ENCODE measurements at places on chromosomes 7 and 10. TPM values are rescaled to one million over a fixed set of nuclear protein-coding genes. Genes with fewer than 3 reads are reported as not detected.

Gene MAGI2
- total RNA-seq: 7.9 TPM

- H3K36me3 ChIP-seq: peaks cover 3% of the 10 kb centered on the region
- peak within 1 kb of the TSS; percentile 18 for H3K4me3 ChIP-seq
- H3K27me3 ChIP-seq: no peaks in the 10 kb centered on the region
- DNase-seq: no peak
- no peaks in the 10 kb centered on the region for H3K4me1 ChIP-seq
- peak within 1 kb of the TSS; percentile 30 for H3K27ac ChIP-seq
Observed at GRCh38 chr10:133276435-133277201, at the start of gene ADAM8. TSS of gene ADAM8 (minus strand) at chr10:133276868. CDS start at chr10:133276817, 51 bp downstream.

- H3K27me3 ChIP-seq: no peaks in the 10 kb centered on the region
- H3K4me3 ChIP-seq: no peak overlapping the region
- no peak for DNase-seq
Observed at GRCh38 chr10:96584035-96584434, 2.8 kb downstream of the TM9SF3 start.

Gene NPSR1
- not detected for total RNA-seq

DNA sequence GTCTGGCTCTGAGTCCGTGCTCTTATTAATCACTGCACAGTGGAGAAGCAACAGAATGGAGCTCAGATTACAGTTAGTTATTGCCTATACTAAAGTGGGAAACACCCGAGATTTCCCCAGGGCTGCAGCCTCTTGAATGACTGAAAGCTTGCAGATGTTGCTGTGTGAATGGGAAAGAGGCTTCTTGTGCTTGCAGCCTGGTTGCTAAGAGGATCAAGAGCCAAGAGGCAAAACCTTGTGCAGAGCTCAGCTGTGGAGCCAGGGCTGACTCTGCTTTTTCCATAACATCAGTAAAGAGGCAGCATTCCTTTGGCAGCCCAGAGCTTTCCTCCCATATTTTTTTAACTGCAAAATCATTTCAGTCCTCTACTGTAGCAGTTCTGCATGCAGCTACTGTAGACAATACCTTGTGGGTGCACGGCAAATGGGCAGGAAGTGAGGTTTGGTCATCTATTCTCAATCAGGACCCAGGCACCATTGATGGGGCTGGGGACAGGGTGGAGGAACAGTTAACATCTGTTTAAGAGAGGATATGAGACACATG is 86.5 kb downstream of the RALA start:
- H3K4me3 ChIP-seq: no peak overlapping the region
- peak; percentile 96 for DNase-seq
- H3K27ac ChIP-seq: no peak overlapping the region
